ENCODE measurements at places on chromosomes 12 and 14.
A peak's percentile ranks its signal among the peaks of the same experiment; 100 is the strongest.

GRCh38 chr14:85079842-85080730 is 449.9 kb upstream of the FLRT2 start:
- no peak for DNase-seq

DNA sequence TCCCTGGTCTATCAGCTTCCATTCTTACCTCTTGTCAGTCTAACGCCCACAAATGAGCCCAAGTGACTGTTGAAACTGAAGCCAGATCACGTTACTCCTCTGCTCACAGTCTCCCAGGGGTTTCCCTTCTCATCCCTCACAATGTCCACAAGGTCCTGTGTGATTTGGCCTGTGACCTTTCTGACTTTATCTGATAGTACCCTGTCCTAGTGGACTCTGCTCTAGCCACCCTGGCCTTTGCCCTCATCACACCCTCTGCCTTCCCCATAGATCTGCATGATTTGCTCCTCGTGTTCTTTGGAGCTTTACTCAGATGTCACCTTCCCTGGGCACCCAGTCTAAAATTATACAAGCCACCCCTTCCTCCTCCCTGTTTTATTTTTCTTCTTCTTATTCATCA is 55.5 kb downstream of the RDH12 start:
- no peak for DNase-seq

DNA sequence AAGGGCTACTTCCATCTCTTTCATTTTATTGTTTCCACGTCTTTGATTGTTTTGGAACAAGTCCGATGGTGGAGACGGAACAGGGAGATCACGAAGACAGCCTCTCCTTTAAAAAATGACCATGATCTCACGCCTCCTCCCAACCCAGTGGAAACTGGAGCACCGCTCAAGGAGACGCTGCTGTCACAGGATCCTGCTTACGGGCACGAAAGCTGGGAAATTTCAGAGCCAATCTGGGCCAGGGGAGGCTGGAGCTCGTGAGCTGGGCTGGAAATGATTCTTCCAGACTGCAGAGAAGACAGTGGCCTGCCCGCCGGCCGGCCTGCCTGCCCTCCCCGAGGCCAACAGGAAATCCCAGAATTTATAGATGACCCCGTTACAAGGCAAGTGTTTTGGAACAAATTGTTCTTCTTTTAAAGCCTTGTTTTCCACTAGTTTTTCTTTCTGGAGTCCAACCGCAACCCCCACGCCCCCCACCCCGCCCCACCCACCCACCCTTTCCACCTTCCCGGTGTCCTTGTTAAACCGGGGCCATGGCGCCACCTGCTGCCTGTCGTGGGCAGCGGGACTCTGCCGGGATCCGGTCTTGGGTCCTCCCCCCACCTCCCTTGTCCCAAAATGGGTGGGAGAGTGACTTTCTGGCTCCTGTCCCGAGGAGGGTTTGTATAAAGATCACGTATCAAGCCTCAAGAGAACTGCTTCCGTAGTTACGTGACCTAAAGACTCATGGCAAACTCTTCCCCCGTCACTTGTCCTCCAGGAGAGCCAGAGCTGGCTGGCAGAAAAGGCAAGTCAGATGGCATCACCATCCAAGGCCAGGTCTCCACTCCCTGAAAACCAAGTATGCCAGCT is 40.3 kb downstream of the MAP1LC3B2 start:
- peak; percentile 7 for DNase-seq

DNA sequence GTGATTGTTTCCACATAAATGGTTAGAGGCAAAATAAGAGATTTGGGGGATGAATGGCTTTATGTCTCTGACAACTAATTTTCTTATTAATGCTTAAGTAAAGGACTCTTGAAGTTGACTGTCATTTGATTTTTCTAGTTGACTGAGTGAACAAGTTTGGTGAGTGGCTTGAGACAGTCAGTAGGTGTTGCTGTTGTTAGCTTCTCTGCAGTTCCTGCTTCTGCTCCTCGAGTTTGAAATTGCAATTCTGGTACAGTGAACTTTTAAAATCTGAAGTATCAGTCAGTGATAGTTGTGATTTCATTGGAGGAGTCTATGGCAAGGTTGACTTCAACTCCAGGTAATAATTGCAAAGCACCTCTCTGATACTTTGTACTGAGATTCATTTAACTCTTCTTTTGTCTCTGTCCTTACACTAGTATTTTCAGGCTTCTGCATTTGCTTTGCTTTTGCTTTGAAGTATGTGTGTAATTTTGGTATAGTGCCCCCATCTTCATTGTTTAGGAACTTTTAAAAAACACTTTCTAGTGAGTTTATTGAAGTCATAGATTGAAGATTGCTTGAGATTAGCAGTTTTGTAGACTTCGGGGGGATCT is 415.5 kb downstream of the PCNX1 start:
- peak; percentile 66 for DNase-seq

DNA sequence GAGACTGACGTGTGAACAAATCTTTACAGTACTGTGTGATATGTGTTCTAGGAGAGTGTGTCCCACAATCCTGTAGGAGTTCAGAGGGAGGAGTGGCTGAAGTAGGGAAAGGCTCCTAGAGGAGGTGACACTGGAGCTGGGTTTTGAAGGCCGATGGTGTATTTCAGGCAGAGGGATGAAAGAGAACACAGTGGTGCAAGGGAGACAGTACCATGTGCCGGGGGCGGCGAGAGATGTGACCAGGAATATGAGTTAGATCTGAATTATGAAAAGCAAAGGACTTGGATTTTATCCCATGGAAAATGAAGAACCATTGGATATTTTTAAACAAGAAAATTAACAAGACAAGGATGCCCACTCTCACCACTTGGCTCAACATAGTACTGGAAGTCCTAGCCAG is 77.0 kb upstream of the ESRRB start:
- no peak for DNase-seq

GRCh38 chr12:107441665-107442300 is 243.8 kb upstream of the PWP1 start:
- DNase-seq = no peak

- DNase-seq = no peak
Observed at GRCh38 chr12:50101663-50102062, 2.1 kb upstream of the GPD1 start.
